ENCODE measurements at places on chromosomes 7 and 10.

- DNase-seq: no peak
These were observed 224.5 kb upstream of the SP8 start for GRCh38 chr7:21011153-21011552.

DNA sequence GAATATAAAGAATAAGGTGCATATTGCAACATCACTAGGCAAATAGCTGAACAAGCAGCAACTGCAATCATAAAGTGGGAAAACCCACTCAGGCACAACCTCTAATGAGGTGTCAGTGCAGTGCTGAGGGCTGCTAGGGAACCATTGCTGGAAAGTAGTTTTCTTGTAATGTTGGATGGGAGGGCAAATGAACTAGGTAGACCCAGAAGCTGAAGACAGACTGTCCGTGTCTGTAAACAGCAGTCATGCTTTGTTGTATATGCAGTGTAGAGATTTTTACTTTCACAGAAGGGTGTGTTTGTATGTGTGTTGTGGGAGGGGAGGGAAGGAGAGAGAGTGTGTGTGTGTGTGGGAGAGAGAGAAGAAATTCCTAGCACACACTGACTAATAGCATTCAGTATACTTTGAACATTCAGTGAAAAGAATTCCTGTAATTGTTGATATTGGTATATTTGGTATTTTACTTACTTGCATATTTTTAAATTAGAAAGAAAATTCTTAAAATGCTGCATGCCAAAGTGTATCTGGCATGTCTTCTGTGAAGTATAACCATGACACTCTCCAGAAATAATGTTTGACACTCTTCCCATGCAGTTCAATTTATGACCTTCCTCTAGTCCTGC lies 28.8 kb downstream of the ITGB8 start:
- DNase-seq: no peak

- DNase-seq: no peak
These were observed 48.2 kb upstream of the LOXL4 start for GRCh38 chr10:98316170-98316569.

- no peak for DNase-seq
These were observed 8.6 kb upstream of the INSIG1 start for GRCh38 chr7:155289107-155289506.

- no peak for DNase-seq
These were observed 128.0 kb downstream of the MAD1L1 start for GRCh38 chr7:2104716-2105115.

- no peak for DNase-seq
These were observed 11.6 kb downstream of the LBX1 start for GRCh38 chr10:101217450-101218281.

GRCh38 chr7:155843426-155844018 lies 31.3 kb upstream of the SHH start:
- DNase-seq: no peak

- no peak for DNase-seq
These were observed 4.6 kb downstream of the NOBOX start for GRCh38 chr7:144398911-144399310.

GRCh38 chr7:83414947-83415346 lies 234.0 kb downstream of the SEMA3E start:
- no peak for DNase-seq

- DNase-seq: no peak
These were observed 297.9 kb upstream of the KLF6 start for GRCh38 chr10:4082861-4083260.

DNA sequence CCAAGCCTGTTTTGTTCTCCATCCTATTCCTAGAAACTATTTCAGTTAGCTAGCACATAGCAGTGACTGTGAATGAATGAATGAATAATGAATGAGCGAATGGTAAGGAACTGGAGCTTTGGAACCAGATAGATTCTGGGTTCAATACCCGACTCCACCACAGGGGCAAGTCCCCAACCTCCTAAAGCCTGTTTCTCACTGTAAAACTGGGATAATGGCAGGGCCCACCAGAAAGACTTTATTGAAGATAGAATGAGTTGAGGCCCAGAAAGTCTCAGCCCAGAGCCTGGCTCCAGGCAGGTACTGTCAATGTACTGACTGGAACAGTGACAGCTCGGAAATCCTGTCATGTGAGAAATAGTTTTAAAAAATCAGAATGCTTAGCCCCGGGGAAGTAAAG lies 1.1 kb upstream of the CDH23 start:
- DNase-seq: no peak

DNA sequence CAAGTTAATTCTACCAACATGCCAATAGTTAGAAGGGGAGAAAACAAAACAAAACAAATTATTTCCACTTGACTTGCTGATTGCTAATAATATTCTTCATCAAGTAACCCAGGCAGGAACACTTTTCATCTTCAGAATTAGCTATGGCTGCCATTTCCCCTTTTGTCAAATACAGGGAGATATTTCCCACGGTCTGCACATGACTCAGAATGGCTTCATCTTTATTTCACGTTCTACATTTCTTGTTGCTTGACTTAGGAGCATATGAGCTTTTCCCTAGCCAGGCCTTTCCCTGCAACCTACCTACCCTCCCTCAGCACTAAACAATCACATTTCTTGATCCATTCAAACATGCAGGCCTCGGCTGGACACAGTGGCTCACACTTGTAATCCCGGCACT lies 6.5 kb downstream of the CPVL start:
- no peak for DNase-seq

GRCh38 chr10:122142641-122143237 lies 128.4 kb upstream of the BTBD16 start:
- no peak for DNase-seq

GRCh38 chr10:34938399-34938670 lies 123.2 kb upstream of the PARD3 start:
- no peak for DNase-seq

DNA sequence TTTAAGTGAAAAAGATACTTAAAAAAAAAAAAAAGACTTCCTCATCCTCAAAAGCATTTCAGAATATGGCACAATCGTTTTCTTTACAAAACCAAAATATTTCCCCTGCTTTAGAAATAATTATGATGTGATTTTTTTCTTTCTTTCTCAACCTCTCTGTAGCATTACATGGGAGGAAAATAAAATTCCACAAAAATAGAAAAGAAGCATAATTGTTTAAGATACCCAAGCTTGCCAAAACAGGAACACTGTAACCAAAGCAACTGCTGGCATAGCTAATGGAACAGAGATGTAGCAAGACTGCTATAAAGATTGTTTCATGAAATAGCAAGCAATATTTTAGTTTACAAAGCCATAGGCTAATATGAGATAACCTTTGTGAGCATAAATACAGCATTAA lies 75.6 kb upstream of the GPR22 start:
- DNase-seq: no peak

GRCh38 chr7:95608359-95609173 lies 12.2 kb upstream of the PDK4 start:
- DNase-seq: peak; percentile 19

DNA sequence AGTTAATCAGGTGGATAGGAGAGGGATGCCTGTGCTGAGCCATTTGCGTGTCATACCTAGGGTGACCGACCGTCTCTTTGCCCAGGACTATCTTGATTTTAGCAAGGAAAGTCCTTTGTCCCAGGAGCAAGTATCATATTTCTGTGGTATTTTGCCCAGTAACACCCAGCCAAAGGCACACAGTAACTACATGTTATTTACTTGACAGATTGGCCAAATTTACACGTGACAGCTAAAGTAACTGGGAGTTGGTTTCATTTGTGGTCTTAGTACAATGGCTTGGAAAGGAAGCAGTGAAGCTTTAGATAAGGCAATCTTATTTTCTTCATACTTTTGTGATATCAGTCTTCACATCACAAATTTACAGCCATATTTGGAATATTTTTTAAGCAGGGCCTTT lies 142.1 kb downstream of the JCAD start:
- no peak for DNase-seq

DNA sequence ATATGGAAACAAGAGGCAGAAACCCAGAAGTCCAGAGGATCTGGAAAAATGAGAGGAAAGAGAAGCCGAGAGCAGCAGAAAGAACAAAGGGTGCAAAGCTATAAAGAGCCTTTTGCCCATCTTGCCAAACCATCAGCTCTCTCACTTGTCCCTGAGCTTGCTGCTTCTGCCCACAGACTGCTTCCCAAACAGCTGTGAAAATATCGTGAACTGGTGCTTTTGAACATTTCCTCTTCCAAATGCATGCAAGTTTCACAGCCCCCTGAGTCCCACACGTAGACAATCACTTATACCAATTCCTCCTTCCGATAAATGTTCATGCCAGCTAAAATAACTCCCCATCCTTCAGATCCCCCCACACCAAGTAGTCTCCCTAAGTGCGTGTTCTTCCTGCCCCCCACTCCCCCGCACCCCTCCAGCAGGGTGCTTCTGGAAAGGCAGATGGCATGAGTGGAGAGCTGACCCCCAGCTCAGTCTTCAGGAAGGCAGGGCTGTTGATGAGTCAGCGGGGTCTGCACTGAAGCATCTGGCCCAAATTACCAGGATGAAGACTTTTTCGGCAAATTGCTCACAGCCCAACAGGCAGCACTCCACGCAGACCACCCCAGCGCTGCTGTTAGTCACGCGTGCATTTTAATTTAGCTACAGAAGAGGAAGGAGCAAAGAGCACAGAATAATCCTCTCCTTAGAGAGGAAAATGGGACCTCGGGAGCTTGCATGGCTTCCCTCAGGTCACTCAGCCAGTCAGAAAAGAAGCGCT lies 76.1 kb upstream of the KCNMA1 start:
- no peak for DNase-seq

- DNase-seq: peak; percentile 35
These were observed 403 bp downstream of the CDK6 start for GRCh38 chr7:92835851-92836488.

DNA sequence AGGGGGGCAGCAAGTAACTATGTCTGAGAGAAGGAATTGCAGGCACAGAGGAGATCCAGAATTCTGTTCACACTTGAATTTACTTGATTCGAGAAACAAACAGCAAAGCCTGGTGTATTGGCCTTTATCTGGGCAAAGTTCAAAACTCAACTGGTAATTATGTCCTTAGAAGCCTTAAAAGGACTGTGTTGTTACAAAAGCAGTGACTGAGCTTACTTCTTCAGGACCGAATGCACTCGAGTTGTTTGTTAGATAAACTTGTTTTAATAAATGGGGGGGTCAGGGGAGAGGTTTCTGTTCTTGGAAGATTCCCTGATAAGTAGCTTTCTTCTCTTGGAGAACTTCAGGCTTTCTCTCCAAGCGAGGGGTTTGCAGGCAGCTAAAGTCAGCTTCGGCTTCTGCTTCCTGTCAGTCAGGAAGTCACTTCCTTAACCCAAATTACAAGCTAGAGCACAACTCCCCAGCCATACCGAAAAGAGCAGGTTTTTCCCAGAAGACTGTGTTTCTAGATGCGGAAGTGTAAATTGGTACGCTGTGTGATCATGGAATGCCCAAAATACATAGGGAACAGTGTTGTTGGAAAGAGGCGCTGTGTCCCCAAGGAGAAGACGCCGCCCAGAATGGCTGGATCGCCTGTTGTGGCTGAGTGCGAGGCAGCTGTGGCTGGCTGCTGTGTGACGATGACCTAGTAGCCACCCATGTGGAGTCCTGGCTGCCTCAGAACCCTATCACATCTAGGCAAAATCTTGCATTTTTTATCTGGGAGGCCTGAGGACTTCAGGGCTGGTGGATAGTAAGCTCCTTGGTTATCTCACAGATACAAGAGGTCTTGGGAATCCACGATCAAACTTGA lies 110.4 kb downstream of the TCF7L2 start:
- DNase-seq: peak; percentile 43

Data from bone marrow (tissue), 2 donors.